ENCODE measurements at places on chromosomes 5 and 9. TPM values are rescaled to one million over a fixed set of nuclear protein-coding genes. Genes with fewer than 3 reads are reported as not detected.

GRCh38 chr5:120415985-120416384, 48.1 kb upstream of the PRR16 start:
- no peak for DNase-seq

DNA sequence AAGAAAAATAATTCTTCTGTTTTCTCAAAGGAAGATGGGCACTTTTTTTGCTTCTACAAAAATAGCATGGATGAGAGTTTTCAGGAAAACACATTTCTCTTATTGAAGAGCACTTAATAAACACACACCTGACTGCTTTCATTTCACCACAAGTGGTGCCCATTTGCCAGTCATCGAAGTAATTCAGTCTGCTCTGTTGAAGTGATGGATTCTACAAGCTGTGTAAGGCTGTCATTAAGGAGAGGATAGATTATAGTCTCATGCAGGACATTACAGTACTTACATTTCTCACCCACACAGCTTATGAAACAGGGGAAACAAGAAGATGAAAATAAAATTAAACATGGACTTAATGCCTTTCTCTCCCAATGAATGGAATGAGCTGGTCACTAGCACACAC, 165.2 kb downstream of the NR2F1-AS1 start:
- no peak for DNase-seq

- DNase-seq: no peak
These were observed 56.1 kb downstream of the TTLL11 start for GRCh38 chr9:122036988-122037387.

DNA sequence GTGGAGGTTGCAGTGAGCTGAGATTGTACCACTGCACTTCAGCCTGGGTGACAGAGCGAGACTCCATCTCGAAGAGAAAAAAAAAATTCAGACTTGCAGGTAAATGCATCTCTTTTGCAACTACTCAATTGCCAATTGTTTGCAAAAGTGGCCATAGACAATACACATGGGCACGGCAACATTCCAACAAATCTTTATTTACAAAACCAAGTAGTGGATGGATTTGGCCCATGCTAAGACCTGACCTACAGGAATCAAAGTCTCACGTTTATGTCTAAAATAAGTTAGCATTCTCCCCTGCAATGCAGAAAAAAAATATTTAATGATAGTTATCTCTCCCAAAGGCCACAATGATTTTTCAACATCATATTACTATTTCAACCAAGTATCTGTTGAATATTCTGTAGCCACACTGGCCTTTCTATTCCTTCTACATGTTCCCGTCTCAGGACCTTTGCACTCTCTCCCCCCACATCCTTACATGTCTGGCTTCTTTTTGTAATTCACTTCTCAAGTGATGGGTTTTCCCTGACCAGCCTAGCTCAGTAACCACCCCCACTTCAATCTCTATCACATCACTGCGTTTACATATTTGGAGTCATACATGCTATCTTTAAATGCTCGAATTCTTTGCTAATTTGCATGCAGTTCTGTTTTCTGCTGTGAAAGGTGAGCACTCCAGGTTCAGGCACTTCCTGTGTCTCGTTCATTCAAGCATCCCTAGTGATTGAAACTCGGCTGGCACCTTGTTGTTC, 54.2 kb downstream of the FNBP1 start:
- DNase-seq: no peak

Gene LEAP2
- 0.25 TPM for total RNA-seq

Gene POLK
- 18.6 TPM for total RNA-seq

Gene SLC34A3
- not detected for total RNA-seq

Gene PCDHB14
- 1.5 TPM for total RNA-seq

GRCh38 chr9:38432922-38433510, 8.8 kb upstream of the IGFBPL1 start:
- DNase-seq: no peak

Gene ARHGEF28
- total RNA-seq: 66.1 TPM

DNA sequence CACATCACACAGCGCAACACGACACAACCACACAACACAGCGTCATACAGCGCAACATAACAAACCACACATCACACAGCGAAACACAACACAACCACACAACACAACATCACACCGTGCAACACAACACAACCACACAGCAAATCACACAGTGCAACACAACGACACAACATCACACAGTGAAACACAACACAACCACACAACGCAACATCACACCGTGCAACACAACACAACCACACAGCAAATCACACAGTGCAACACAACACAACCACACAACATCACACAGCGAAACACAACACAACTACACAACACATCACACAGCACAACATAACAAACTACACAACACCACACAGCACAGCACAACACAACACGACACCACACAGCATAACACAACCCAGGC, 40.4 kb upstream of the PTCH1 start:
- DNase-seq: no peak

Gene RNF224
- not detected for total RNA-seq

Gene PRR16
- total RNA-seq: 1.0 TPM
